ENCODE measurements at places on chromosomes 7 and 10.
A peak's percentile ranks its signal among the peaks of the same experiment; 100 is the strongest.

- DNase-seq = no peak
Measured at GRCh38 chr7:68148440-68148839, 1151.8 kb downstream of the TYW1 start.

- peak; percentile 76 for DNase-seq
Measured at GRCh38 chr7:20199015-20199737, 18.0 kb downstream of the MACC1 start.

- no peak for DNase-seq
Measured at GRCh38 chr7:111162692-111163091, 71.8 kb downstream of the LRRN3 start.

- DNase-seq = no peak
Measured at GRCh38 chr10:116848944-116849247, 403 bp upstream of the ENO4 start.

DNA sequence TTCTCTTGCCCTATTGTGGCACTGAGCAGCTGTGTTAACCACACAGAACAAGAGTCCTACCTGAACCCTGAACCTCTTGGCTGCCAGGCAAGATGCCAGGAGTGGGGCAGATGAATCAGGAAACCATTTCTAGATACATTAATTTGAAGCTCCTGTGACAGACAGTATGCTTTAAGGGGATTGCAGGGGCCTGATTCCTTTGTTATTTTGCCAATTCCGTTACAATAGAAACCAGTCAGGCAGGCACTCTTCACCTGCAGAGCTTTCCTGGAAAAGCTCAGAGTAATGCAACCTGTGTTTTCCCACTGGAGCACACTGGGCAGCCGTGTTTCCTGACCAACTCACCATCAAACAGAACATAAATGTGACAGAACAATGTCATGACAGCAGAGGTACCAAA, 233.1 kb downstream of the BMPER start:
- DNase-seq = no peak

- no peak for DNase-seq
Measured at GRCh38 chr7:131384286-131384635, 56.6 kb downstream of the MKLN1 start.

GRCh38 chr10:14180911-14181566, 149.7 kb downstream of the FRMD4A start:
- no peak for DNase-seq

DNA sequence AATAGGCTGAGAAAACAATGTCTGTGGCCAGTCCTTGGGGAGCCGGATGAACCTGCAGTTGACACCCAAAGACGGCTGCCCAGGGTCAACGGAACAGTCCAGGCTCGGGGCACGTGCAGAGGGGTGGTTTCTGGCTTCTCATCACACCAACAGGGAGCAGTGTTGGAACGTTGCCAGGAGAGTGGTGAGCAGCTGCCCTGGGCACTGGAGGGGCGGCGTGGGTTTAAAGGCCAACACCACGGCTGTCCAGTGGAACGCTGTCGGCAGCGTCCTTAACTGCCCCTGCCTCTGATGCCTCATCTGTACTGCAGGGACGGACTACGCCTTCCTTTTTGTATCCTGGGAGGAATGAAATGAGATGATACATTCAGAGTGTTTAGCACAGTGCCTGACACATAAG, 19.8 kb downstream of the JCAD start:
- DNase-seq = no peak

DNA sequence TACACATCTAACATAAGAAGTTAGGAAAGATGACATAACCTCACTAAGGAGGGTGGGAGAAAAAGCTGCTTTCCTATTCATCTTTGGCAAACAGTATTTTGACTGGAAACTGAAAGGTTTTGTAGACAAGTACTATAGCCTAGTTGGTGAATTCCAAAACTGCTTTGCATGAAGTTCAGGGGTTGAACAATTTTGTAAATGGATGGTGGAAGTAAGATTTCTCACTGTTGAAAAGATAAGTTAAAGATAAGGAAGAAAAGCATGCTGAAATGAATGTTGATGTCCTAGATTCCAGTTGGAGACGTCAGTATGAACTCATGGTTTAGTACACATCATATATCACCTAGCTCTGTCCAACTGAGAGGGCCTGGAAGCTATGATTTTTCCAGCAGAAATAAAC, 159.1 kb upstream of the FEZF1 start:
- DNase-seq = peak; percentile 2

DNA sequence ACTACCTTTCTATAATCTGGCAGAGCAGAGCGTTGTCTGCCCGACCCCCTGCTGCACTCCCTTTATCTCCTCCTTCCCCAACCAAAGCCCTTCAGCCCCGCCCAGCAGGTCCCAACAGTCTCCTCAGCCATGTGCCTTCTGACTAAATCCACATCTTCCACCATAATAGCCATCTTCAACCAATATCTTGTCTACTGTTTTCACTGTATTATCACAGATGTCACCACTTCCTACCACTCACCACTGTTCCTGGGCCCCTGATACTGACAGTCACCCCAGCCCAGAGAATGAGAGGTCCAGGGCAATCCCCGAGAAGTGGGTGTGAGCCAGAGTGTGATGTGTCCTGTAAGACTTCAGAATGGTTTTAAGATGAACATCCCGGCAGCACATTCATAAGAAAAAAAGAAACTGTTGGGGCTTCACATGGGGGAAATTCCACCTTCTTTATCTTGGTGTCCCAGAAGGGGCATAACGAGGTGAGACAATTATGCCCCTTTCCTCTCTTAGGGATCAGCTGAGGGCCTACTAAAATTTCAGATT, 25.3 kb downstream of the CCDC6 start:
- DNase-seq = no peak

DNA sequence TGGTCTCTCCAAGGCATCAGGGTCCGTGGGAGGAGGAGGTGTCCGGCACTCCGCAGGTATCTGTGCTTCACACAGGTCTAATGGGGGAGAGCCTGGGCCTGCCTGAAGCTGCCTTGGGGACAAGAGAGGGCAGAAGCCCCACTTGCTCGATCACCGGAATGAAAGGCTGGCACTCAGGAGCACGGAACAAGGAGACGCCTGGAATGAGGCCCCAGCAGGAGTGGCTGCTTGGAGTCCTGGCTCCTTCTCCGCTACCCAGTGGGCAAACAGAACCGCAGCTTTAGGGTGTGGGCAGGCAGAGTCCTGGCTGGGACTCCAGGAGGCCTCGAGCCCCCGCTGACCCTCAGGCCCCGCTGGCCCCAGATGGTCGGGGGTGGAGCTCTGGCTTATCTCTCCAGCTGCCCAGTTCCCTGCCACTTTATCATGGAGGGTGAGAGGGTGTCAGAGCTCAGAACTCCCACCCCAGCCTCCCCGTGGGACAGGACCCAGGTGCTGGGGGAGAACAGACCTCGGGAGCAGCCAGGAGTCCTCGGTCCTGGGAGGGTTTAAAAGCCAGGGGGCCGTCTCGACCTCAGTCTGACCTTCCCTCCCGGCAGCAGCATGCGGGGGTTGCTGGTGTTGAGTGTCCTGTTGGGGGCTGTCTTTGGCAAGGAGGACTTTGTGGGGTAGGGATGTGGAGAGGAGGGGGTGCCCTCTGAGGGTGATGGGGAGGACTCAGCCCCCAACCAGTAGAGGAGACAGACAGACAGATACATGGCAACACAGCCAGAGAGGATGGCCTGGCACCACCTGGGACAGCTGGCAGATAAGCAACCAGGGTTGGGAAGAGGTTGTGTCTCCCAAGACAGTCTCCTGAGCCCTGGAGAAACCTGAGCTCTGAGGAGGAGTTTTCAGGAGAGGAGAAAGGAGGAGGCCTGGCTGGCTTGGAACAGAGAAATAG, at the start of gene CPA1:
Gene CPA1 (plus strand): TSS at position 574 of the 940 bp plus-strand sequence. CDS start 27 bp downstream, at position 601.
- no peak for DNase-seq

DNA sequence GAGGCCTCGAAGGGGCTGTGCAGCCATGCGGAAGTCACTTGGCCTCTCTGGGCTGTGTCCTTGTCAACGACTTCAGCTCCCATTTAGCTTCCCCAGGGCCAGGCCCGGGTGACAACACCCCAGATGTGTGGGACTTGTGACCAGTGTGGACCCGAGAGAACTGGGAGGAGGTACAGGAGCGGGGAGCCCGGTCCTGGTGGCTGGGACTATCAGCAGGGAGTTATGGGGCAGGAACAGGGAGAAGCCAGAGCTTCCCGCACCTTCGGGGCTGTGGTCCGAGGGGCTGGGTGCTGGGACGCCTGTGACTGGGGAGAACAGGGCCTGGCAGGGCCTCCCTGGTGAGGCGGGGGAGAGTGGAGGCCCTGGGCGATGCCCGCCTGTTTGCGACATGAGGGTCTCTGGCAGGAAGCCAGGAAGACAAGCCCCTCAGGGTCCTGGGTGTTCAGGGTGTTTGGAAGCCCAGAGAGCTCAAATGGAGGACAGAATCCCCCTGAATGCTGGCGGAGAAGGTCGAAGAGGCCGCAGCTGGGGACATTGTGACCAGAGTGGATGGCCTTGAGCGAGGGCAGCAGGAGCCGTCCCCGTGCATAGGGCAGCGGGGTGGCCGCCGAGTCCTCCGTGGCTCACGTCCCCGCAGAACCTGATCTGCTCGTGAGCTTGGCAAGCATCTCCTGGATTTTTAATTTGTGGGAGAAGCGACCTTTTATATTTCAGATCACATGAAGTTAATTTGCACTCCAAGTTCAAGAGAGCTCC, 30.0 kb upstream of the PSMG3 start:
- no peak for DNase-seq

DNA sequence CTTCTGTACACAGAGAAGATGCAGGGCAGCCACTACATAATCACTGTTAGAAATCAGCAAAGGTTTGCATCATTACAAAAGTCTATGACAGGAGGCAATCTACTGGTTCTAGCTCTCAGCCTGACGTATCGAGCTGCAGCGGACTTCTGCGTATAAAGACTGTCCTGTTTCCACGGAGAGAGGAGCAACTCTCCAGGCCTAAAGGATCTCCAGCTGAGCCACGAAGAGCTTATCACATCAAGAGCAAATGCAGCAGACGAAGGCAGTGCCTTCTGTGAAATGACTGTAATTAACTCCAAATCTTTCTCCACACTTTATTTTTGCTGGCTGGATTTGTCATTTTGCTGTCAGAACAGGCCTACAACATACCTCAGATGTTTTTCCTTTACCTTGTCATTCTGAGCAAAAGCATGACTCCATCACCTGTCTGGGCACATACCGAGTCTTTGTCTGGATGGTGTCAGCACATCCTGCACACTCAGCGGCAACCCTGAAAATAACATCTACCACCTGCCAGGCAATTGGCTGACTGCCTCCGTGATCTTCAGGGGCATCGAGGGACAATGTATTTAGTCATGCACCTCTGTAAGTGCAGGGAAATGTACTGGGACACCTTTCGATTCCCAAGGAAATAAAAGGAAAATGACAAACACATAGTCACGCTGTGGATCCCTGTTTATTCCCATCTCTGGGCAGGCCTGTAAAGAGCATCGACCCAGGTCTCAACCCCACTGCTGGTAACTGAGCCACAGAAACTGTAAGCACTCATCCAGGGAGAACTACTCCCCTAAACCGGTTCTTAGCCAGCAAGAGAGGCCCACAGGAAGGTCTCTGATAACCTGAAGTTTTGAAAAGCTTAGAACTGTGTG, 26.3 kb upstream of the SH3PXD2A start:
- DNase-seq = no peak

- DNase-seq = no peak
Measured at GRCh38 chr7:105799006-105799405, 77.4 kb downstream of the ATXN7L1 start.

GRCh38 chr10:77283326-77283725, 354.3 kb downstream of the KCNMA1 start:
- DNase-seq = no peak

DNA sequence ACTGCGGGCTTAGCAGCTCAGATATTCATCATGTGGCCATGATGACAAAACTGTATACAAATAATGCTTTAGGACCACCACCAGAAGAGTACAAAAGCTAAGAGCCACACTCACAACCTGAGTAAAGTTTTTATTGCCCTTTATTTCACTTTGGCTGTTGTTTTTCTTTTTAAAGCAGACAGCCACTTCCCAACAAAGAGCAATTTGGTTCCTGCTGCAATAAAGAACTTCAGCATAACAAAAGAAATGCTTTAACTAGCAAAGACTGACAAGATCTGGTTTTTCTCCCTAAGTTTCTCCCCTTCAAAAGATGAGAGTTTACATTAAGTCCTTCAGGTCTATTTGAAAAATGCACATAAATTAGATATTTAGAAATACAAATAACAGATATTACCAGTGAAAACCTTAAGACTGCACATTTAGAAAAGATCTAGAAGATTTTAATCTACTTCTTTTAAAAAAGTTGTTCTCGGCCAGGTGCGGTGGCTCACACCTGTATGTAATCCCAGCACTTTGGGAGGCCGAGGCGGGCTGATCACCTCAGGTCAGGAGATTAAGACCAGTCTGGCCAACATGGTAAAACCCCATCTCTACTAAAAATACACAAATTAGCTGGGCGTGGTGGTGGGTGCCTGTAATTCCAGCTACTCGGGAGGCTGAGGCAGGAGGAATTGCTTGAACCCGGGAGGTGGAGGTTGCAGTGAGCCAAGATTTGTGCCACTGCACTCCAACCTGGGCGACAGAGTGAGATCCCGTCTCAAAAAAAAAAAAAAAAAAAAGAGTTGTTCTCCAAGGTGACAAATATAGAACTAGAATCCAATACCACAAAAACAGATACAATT, 59.4 kb downstream of the WAPL start:
- no peak for DNase-seq

DNA sequence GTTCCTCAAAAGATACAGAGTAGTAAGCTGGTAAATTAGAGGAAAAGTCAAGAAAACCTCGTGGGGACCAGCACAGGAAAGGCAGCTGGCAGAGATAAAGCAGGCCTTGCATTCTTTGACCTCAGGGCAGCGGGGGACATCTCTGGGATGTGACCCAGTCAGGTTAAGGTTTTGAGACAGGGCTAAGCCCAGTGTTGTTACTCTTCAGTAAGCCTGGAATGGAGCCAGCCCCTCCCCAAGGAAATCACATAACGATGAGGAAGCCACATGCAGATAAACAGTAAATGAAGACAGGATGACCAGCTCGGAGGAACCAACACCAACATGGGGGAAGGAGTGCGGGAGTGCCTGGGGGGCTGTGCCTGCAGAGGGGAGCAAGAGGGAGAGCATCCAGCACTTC, 99.6 kb downstream of the JAZF1 start:
- DNase-seq = peak; percentile 30

GRCh38 chr7:142161921-142162320, 50.4 kb downstream of the MGAM2 start:
- no peak for DNase-seq

GRCh38 chr7:36167403-36168050, 14.5 kb downstream of the EEPD1 start:
- DNase-seq = no peak

DNA sequence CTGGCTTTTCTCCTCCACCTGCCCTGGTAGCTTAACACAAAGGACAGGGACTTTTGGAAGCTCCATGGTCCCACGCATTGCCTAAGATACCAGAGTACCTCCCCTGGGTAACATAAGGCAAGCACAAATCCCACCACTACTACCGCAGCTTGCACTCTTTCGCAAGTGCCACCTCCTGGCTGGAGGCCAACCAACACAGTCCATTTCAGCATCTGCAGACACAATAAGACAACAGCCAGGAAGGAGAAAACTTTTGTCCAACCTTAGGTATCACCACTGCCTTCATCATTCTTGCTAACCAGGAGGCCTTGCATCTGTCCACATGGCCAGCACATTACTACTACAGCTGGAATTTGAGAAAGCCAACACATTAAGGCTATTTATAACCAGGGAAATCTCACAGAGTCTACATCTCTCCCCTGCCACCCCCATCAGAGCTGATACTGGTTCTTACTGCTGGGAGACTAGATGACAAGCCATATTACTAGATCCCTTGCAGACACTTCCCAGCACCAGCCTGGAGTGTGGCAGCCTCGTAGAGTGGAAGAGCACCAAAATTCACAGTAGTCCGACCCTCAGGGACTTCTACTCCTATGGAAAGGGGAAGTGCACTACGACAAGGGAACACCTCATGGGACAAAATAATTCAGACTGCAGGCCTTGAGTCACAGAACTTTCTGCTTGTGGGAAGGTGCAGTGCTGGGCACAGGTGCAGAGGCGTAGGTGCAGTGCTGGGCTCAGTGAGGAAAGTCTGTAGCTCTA, 39.8 kb upstream of the CDK13 start:
- DNase-seq = peak; percentile 51

Measured in fibroblast of pulmonary artery (primary cell).